ENCODE measurements at places on chromosomes 5 and 9.

- DNase-seq, result no peak
Observed at GRCh38 chr9:4321554-4321953, 21.7 kb upstream of the GLIS3 start.

- DNase-seq, result no peak
Observed at GRCh38 chr5:42811591-42812446, at the start of gene SELENOP. Gene SELENOP (minus strand): TSS chr5:42811892. CDS start chr5:42808353, 3,539 bp downstream.

DNA sequence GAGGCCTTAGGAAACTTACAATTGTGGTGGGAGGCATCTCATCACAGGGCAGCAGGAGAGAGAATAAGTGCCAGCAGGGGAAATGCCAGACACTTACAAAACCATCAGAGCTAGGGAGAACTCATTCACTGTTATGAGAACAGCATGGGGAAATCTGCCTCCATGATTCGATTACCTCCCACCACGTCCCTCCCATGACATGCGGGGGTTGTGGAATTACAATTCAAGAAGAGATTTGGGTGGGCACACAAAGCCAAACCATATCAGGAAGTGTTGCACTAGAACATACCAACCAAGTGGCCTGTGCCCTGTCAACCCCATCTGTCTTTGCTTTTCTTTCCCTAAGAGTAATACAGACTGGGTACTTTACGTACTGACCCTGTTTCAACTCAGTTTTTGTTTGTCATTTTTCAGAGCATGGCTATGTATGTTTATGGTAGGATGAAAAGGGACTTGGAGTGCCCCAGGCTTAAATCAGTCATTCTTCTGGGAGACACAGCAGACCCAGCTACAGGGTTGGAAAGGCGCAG lies 58.3 kb upstream of the TGFBR1 start:
- DNase-seq, result no peak

- DNase-seq, result no peak
Observed at GRCh38 chr5:138504799-138505198, 38.2 kb downstream of the ETF1 start.

GRCh38 chr9:91445135-91445534 lies 21.5 kb upstream of the NFIL3 start:
- DNase-seq, result no peak

DNA sequence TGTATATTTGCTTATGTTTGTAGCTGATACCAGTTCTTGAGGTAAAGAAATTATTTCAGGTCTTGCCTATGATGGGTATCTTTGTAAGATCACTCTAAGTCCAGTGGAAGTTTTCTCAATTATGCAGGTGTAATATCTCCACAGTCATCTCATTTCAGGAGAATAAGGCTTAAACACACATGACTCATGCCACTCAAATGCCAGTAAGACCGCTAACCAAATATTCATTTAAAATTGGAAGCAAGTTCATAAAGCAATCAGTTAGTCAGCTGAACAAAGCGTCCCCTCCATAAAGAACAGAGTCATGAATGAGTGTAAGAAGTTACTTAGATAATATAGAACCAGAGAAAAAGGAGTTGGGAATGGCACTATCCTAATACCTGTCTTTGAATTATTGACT lies 248.7 kb downstream of the LURAP1L start:
- no peak for DNase-seq

GRCh38 chr9:106075960-106076327 lies 381.6 kb downstream of the TMEM38B start:
- no peak for DNase-seq

GRCh38 chr9:101421653-101422065 lies 13.9 kb downstream of the ALDOB start:
- no peak for DNase-seq

GRCh38 chr9:72586388-72587130 lies 65.2 kb downstream of the TMC1 start:
- DNase-seq, result peak; percentile 53

DNA sequence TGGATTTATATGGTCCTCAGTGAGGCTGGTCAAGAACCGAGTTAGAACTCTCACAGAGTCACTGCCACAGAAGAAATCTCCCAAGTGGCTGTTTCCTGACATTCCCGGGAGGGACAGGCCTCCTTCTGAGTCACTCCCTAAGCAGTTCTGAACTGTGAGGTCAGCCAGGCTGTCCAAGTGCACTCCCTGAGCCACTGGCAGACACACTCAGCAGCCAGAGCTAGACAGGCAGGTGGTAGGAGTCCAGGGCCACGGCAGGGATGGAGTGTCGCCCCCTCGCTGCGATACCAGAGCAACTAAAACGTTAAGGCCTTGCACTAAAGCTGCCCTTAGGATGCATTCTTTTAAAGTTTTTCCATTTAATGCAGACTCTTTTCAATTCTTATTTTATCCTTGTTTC lies 3.4 kb downstream of the IL4 start:
- no peak for DNase-seq

- no peak for DNase-seq
Observed at GRCh38 chr9:83472221-83472665, 66.0 kb downstream of the FRMD3 start.

GRCh38 chr5:139475865-139476617 lies 5.2 kb downstream of the SMIM33 start:
- no peak for DNase-seq
